ENCODE measurements at places on chromosomes 4 and X.
A peak's percentile ranks its signal among the peaks of the same experiment; 100 is the strongest.

DNA sequence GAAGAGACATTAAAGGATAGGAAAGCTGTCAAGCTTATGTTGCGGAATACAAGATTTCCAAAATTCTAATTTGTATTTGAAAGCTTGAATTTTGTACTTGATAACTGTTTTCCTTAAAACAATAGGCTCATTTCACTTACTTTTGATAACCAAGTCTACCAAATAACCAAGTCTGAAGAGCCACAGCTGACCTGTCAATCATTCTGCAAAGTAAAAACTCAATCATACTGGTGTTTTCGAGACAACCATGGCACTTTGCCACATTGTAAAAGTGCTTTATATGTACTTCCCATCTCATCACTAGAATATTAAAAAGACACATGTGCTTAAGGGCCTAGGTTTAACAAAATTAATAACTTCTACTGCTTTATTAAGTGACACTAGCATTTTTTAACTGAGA, 47.9 kb downstream of the LEF1 start:
- no peak for DNase-seq

DNA sequence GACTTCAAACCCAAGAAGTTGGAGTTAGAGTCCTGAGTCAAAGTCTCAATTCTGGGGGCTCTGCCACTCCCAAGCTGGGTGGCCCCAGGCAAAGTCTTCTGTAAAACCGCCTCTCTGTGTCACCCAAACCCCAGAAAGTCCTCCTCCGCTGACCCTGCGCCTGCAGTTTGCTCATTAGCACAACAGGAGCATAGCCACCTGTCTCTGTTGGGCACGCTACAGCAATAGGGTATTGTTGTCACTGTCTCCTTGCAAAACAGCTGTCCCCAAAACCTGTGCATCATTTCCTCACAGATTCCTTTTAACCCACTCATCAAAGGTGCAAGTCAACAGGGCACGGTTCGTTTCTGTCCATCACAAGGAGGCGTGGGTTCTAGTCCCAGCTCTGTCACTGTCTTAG, 8.0 kb upstream of the DGAT2L6 start:
- DNase-seq, result no peak

DNA sequence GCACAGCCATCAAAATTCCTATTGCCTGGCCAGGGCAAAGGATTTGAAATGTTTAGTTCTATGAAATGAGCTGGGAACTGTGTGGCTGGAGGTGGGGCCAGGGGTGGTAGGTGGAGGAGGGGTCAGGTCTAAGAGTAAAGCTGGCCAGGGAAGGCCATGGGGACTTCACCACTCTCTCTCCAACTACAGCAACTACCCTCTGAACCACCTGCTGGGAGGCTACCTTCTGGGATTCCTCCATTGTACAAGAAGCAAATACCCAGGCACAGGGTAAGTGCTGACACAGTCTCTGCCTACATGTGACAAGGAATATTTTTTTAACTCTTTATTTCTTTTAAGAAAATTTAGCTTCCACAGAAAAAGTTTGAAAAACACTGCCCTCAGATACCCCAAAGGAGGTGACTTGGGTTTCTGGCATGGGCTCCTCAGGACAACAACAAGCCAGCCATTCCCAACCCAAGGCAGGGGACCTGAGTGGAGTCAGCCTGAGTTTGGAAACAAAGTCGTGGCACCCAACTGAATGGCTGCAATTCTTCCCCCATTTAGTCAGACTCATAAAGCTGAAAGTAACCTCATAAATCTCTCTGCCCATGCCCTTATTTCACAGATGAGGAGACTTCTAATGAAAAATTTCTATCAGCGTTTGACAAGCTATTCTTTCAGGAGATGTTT, 593.8 kb upstream of the DIPK2B start:
- DNase-seq, result no peak

GRCh38 chr4:147610686-147611085, 6.5 kb upstream of the TMEM184C start:
- no peak for DNase-seq

GRCh38 chr4:184039963-184040383, 134.9 kb downstream of the STOX2 start:
- DNase-seq, result peak; percentile 71

DNA sequence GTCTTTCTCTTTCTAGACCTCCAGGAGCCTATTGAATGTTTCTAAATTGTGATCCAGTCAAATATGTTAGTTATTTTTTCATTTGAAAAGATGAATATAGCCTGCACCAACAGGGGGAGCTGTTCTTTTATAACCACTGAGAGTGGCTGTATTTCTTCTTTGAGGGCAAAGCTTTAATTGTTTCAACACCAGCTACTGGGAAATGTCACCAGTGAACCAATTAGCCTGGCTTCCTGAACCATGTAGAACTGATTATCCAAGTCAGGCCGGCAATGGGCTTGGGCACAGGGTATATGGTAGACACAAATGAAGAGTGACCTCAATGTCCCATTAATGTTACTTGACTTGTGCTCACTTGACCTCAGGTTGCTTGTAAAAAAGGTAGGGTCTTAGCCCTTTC, 4.8 kb upstream of the DAPP1 start:
- DNase-seq, result peak; percentile 78

- DNase-seq, result no peak
These were observed 34.9 kb downstream of the WDR13 start for GRCh38 chrX:48632207-48632606.

DNA sequence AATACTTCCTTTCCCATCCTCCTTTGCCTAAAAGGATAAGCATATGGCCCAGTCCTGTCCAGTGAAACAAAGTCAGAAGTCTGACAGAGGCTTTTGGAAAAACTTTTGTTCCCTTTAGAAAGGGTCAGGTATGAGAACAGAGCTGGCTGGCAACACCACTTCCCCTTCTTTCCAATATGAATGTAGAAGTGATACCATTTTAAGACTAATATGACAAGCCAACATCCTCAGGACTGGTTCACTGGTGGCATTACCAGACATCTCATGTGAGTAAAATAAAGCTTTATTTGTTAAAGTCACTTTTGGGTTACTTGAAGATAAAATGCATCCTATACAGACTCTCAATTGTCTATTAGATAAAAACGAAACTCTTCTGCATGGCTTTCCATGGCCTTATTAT, 83.6 kb upstream of the PTCHD1 start:
- DNase-seq, result no peak

DNA sequence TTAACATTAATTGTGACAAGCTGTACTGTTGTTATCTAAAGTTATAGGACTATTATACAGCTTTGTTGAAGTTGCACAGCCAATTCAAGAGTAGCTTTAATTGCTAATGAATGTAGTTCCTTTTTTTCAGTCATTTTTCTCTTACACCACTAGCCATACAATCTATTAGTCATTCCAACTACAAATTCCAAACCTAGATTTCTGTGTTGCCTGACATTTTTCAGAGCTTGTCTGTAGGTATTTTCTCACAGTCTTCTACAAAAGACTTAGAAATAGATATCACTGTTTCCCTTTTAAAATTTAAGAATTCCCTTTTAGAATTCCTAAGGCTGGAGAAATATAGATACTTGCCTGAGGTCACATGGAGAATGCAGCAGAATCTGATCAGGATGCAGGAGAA, 307.0 kb upstream of the HS3ST1 start:
- no peak for DNase-seq

GRCh38 chr4:143575331-143575730, 61.8 kb downstream of the SMARCA5 start:
- no peak for DNase-seq

DNA sequence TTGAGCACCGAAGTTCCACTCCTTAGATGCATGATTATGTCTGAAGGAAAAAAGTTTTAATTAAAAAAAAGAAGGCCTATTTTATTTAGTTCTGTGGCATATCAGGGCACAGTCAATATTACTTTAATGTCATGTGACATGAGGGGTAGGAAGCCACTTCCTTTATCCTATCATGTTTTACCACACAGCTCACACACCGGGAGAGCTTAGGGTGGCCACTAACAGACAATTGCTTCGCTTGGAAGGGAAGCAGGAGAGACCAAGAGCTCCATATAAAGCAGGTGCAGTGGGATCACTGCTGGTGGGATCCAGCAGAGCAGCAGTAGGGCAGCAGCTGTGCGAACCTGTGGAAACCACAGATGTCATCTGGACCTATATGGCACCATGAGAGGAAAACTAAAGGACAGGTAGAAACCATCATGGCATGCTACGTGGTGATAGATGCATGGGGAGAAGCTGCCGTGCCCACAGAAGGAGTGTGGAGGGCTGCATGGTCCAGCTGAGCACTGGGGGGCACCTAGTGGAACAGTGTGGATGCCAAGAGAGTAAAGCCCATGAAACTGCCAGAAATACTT, 52.0 kb downstream of the DTHD1 start:
- no peak for DNase-seq

All from activated CD8-positive, alpha-beta T cell treated with anti-CD3 and anti-CD28 coated beads for 36 hours (primary cell).